Prostate gland (tissue), 2 donors: ENCODE measurements at places on chromosomes 5 and 9. TPM values are rescaled to one million over a fixed set of nuclear protein-coding genes. Genes with fewer than 3 reads are reported as not detected.

The SCGB3A2 gene
- total RNA-seq = not detected

The GDF9 gene
- total RNA-seq = 3.2 TPM

DNA sequence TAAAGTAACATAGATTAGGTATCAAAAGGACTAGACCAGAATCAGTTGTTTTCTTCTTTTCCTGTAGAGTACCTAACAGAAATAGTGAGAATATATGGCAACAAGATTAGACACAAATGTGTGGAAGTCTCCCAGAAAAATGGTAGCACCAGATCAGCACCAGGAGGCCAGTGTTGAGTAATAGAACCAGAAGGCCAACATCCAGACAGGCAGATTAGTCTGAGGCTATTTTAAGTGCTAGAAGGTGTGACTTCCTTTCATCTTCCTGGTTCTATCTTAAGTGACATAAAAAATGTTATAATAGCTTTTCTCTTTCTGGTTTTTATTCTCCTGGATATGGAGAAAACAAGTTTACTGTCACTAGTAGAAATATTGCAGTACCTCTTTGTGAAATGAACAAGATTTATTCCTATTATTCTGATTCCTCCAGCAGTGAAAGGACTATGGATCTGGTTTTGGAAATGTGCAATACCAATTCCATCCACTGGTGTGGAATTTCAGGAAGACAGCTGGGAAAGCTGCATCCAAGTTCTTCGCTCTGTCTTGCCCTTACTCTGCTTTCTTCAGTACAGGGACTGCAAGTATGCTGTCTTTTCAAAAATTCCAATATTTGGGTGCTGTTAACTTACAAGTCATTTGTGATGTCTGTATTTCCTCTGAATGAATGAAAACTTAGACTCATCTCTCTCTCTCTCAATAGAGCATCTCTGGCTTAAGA lies 39.1 kb downstream of the SHLD3 start:
- H3K4me3 ChIP-seq = no peak overlapping the region
- H3K36me3 ChIP-seq = no peaks in the 10 kb centered on the region
- H3K27ac ChIP-seq = no peak overlapping the region
- DNase-seq = no peak
- no peaks in the 10 kb centered on the region for H3K27me3 ChIP-seq
- H3K4me1 ChIP-seq = no peaks in the 10 kb centered on the region

The CMYA5 gene
- total RNA-seq = 26.1 TPM

The SOWAHA gene
- total RNA-seq = 4.1 TPM

DNA sequence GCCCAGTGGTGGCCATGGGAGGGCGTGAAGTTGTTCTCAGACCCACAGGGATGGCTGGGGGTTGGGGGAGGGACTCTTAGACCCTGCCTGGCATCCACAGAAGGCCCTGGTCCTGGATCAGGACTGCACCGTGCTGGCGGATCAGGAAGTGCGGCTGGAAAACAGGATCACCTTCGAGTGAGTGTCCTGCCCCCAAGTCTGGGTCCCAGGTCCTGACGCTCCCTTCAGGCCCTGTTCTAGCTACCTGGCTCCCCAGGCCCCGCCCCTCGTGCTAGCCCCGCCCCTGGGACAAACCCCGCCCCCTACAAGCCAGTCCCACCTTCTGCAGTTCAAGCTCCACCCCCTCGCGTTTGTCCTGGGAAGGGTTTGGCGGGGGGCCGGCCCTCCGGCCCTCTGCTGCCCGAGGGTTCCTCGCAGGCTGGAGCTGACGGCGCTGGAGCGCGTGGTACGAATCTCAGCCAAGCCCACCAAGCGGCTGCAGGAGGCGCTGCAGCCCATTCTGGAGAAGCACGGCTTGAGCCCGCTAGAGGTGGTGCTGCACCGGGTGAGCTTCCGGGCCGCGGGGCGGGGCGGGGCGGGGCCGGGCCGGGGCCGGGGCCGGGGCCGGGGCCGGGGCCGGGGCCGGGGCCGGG lies 12.9 kb downstream of the RGS14 start:
- peaks cover 12% of the 10 kb centered on the region for H3K4me1 ChIP-seq
- DNase-seq = peak; percentile 87
- no peaks in the 10 kb centered on the region for H3K36me3 ChIP-seq
- no peaks in the 10 kb centered on the region for H3K27me3 ChIP-seq
- H3K4me3 ChIP-seq = peak overlapping the region; percentile 38

The CDH9 gene
- total RNA-seq = not detected

DNA sequence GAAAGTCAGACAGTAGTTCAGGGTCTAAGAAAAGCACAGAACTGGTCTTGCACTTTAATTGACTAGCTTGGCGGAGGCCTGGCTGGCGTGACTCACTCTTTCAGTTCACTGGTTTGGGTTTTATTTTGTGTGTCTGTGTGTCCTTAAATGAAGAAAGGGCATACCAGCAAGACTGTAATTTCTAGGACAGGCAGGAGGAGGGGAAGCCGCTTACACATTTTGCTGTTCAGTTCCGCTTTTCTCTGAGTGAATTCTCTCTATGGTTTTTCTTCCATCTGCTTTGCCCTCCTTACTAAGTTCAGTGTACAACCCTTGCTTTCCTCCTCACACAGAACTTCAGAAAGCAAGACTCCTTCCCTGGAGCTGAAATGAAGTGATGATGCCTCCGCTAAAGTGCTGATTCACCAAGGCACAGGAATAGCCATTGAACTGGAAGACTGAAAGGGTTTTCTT lies 150.8 kb downstream of the MEF2C start:
- H3K4me3 ChIP-seq = no peak overlapping the region
- no peak overlapping the region for H3K27ac ChIP-seq
- H3K4me1 ChIP-seq = no peaks in the 10 kb centered on the region
- H3K36me3 ChIP-seq = no peaks in the 10 kb centered on the region

DNA sequence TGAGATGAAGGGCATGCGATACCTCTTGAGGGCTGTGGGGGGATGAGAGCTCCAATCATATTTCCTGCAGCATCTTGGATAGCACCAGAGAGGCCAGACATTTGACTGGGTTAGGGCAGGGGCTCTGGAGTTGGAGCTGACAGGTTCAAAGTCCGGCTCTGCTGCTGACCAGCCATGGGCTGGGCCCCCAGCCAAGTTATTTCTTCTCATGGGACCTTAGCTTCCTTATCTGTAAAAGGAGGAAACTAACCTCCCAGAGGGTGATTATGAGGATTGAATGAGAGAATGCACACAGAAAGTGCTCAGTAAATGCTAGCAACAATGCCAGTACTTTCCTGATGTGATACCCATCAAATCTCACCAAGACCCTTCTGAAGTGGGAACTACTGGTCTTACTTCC lies 65.2 kb upstream of the SLC25A51 start:
- peaks cover 9% of the 10 kb centered on the region for H3K4me1 ChIP-seq
- no peaks in the 10 kb centered on the region for H3K27me3 ChIP-seq
- H3K36me3 ChIP-seq = no peaks in the 10 kb centered on the region
- no peak overlapping the region for H3K27ac ChIP-seq

DNA sequence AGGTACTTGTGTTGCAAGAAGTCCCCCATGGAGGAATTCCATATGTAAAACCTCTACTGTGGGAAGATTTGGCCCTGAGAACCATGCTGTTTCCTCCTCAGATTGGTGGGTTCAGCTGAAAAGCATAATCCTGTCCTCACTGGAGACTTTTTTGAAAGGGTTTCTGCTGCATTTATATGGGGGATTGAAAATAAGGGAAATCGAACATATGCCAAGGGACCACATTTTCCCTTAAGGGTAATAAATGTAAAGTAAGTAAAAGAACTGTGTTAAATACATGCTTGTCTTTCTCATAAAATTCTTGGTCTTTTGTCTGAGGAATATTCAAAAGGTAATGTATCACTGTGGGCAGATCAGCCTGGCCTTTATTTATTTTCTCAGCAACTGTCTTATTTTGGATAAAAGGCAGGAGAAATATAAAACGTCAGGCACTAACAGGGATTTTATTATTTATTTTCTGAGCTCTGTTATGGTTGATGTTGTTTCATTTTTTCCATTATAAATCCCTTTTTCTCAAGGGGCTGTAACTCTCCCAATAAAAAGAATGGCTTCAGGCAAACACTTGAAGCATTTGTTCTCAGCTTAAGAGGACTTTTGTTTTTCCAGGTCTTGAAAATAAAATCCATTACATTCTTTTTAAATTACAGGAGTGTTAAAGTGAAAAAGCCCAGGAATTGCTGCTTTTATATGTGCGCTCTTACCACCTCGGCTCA lies 131.4 kb downstream of the FGF10 start:
- no peaks in the 10 kb centered on the region for H3K36me3 ChIP-seq
- no peaks in the 10 kb centered on the region for H3K27me3 ChIP-seq
- no peaks in the 10 kb centered on the region for H3K4me1 ChIP-seq
- no peak overlapping the region for H3K27ac ChIP-seq
- no peak overlapping the region for H3K4me3 ChIP-seq

GRCh38 chr9:134192951-134193731 lies 28.8 kb upstream of the RNU6ATAC start:
- no peak overlapping the region for H3K27ac ChIP-seq
- H3K36me3 ChIP-seq = no peaks in the 10 kb centered on the region
- no peak for DNase-seq

DNA sequence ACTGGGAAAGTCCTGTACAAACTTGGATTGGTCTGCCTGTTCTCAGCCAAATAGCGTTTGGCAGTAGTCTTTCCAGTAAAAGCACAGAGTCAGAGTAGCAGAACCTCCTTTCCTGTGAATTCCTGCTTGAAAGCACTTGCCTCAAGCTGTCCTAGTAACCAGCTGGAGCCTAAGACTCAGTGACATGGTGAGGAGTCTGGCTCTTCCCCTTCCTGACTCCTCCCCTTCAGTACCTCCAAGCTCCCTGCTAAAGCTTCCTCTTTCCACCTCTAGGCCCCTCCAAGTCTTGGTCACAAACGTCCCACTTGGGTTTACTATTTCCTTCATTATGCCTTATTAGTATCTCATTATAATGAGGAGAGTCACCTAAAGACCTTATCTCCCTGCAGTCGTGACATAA lies 21.4 kb upstream of the FAM81B start:
- DNase-seq = no peak
- H3K27me3 ChIP-seq = no peaks in the 10 kb centered on the region
- no peak overlapping the region for H3K27ac ChIP-seq
- H3K4me3 ChIP-seq = no peak overlapping the region

DNA sequence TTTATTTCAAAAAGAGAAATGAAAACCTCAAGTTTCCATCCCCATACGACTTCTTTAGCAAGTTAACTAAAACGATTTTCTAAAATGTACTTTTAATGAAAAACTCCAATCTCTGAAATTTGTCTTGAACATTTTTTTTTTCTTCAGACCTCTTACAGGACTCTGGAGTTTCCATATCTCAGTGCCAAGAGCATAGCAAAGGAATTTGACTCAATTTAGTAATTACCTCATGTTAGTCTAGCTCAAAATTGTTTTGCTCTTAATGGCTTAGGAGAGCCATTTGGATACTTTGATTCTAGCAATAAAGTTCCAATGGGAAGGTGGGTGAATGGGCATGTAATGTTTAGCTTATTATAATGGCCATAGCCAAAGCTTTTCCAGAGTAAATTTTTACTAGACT lies 26.0 kb upstream of the SPATA31D4 start:
- no peak for DNase-seq
- H3K27me3 ChIP-seq = no peaks in the 10 kb centered on the region
- no peak overlapping the region for H3K4me3 ChIP-seq
- H3K4me1 ChIP-seq = no peaks in the 10 kb centered on the region
- H3K27ac ChIP-seq = no peak overlapping the region

GRCh38 chr9:132804576-132805295 lies 73.3 kb downstream of the AK8 start:
- no peaks in the 10 kb centered on the region for H3K4me1 ChIP-seq
- H3K27me3 ChIP-seq = no peaks in the 10 kb centered on the region
- H3K4me3 ChIP-seq = no peak overlapping the region
- H3K36me3 ChIP-seq = no peaks in the 10 kb centered on the region

DNA sequence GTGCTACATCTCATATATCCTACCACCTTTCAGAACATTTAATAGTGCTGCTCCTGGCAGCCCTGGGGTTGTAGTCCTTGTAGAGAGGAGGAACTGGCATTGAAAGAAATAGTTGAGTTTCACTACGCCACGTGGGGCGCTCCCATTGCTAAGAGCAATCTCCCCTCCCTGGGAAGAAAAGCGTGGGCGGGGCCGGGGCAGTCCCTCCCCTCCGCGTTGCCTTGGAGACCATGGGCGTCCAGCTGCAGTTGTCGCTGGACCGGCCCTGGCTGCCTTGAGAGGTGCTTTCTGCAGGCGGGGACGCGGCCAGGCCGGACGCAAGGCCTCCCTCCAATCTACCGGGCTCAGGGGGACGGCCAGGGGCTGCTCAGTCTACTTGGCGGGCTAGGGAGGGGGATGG lies 368 bp upstream of the CCDC180 start:
- H3K27ac ChIP-seq = no peak overlapping the region
- DNase-seq = peak; percentile 87
- H3K36me3 ChIP-seq = no peaks in the 10 kb centered on the region
- peak overlapping the region; percentile 7 for H3K4me3 ChIP-seq

DNA sequence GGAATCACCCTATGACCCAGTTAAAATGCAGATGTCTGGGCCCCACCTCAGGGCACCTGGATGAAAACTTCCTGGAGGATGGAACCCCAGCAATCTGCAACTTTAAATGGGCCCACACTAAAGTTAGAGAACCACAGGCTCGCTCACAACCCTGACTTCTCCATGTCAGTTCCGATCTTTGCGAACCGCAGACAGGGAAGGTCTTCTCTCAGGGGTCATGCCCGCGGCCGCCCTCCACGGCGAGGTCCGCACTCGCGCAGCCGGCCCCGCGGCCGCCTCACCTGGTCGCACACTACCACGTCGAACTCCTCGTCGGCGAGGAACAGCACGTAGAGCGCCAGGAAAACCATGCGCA lies 499 bp downstream of the ALG2 start:
- H3K4me1 ChIP-seq = peaks cover 2% of the 10 kb centered on the region
- H3K27ac ChIP-seq = peak overlapping the region; percentile 91
- no peaks in the 10 kb centered on the region for H3K27me3 ChIP-seq

The ENC1 gene
- total RNA-seq = 78.1 TPM

DNA sequence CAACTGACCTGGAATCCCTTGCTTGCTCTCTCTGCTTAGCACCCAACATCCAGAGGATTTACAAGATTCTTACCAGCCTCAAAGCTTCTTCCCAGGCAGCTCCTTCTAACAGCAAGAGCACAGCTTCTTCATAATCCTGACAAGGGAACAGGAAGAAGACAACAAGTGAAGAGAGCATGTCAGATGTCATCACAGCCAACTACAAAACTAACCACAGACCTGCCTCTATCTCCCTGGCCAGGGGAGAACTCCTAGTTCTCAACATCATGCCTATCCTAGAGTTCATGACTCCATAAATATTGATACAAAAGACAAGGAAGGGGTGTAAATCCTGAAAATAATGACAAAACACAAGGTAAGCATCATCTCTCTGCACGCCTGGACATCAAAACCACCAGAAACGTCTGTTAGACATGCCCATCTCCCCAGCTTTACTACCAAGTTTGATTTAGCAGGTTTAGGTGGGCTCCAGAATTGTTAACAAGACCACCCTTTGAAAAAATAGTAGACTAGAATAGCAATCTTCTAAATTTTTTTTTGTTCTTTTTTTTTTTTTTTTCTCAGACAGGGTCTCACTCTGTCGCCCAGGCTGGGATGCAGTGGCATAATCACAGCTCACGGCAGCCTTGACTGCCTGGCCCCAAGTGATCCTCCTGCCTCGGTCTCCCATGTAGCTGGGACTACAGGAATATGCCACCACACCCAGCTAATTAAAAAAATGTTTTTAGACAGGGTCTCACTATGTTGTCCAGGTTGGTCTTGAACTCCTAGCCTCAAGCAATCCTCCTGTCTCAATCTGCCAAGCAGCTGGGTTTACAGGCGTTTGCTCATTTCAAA lies 20.2 kb downstream of the ACTL7A start:
- H3K27me3 ChIP-seq = no peaks in the 10 kb centered on the region
- peaks cover 3% of the 10 kb centered on the region for H3K36me3 ChIP-seq
- H3K4me3 ChIP-seq = no peak overlapping the region
- no peak overlapping the region for H3K27ac ChIP-seq
- DNase-seq = no peak
- H3K4me1 ChIP-seq = no peaks in the 10 kb centered on the region

- no peak for DNase-seq
- H3K4me1 ChIP-seq = no peaks in the 10 kb centered on the region
- no peaks in the 10 kb centered on the region for H3K36me3 ChIP-seq
- no peaks in the 10 kb centered on the region for H3K27me3 ChIP-seq
Measured at GRCh38 chr9:87226896-87227295, 270.8 kb upstream of the DAPK1 start.
